ENCODE measurements at places on chromosomes 4 and X.

GRCh38 chr4:20528508-20528907 lies 171.8 kb upstream of the PACRGL start:
- DNase-seq, result no peak

DNA sequence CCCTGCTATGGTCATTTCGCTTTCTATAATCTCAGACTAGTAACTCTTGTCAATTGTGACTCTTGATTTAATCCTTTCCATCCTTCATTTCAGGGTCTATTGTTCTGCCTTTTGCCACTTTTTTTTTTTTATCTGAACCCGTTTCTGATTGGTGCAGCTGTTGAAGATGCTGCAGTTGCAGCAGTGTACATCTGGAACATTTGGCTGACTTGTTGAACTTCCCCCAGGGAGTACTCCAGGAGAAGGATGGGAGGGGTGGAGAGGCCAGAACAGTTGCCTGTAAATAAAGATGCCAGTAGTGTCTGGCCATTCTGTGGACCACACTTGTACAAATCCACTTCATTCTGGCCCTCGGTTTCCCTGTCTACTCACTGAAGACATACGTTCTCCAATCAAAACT lies 1.0 kb upstream of the EDA start:
- DNase-seq, result no peak

GRCh38 chr4:81740487-81740886 lies 268.8 kb upstream of the RASGEF1B start:
- no peak for DNase-seq

DNA sequence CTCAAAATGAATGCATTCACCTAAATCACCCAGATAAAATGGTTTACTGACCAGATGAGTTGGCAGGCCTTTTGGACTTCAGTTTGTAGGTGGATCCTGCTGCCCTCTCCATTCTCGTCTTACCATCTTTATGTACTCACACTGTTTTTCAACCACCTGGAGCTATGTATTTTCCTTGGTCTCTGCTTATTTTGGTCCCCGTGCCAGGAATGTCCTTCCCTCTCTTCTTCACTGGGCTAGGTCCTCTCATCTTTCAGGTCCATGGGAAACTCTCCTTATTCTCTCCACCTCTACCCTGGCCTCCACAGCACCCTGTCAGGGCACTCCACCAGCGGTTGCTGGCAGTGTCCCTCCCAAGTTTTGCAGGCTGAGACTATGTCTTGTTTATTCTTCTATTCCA lies 2.6 kb downstream of the GPRIN3 start:
- no peak for DNase-seq

DNA sequence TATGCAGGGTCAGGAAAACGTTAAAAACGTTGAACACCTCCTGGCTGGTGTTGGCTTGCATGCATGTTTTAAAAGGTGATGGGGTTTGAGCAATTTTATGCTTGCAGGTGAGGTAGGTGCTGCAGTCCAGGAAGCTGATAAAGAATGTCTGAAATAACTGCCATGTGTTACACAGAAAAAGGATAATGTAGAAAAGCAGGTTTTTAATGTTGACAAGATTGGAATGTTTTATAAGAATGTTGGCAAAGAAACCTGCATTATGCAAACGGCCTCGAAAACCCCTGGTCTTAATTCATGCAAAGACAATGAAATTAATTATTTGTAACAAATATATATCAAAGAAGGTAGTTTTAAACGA lies 723.7 kb upstream of the AGA start:
- DNase-seq, result no peak

DNA sequence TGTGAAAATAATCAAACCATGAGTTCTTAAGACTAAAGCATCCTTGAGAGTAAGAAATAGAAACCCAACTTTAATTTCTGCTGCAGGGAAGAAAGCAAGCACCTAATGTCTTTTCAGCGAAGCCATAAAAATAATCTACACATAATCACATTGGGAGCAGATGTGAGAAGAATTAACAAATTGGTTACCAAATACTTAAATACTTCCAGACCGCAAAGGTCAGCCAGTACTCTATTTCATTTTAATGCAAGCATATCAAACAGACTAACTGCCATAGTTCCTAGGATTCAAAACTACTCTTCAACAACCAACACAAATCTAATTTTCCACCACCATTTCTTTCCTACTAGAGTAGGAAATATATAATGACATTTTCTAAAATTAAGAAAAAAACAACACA lies 144.8 kb upstream of the SLIT2 start:
- DNase-seq, result no peak

- DNase-seq, result no peak
Observed at GRCh38 chrX:41502004-41502403, 54.9 kb downstream of the NYX start.

GRCh38 chr4:175054980-175055379 lies 136.8 kb downstream of the ADAM29 start:
- no peak for DNase-seq

DNA sequence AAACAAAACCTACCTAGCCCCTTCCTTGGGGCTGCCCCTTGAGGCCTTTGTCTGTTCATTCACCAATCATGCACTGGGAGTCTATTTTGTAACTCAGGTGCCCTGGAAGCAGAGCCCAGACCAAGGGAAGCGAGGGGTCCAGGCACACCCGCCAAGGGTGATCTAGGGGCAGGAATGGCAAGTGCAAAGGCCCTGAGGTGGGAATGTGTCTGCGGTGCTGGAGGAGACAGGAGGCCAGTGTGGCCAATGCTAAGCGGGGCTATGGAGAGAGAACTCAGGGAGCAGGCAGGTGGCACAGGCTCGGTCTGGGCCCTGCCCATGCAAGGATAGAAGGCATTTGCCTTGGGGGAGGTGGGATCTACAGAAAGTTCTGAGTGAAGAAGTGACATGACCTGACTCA lies 3.5 kb upstream of the SH3BP2 start:
- DNase-seq, result no peak

DNA sequence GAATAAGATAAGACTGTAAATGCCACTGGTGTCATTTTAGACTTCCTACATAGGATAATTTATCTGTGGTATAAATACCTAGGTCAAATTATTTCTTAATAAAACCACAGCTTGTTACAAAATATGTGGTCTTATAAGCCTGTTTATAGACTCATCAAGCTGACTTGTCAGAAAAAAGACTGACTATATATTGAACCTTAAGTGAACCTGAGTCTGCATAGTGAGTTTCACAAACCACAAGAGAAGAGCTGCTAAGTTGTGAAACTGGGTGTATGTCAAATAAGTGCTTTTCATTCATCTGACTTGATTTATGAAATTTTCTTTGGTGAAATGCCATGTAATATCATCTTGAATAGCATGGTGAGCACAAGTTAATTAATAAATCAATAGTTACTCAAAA lies 48.4 kb upstream of the TMPRSS11A start:
- DNase-seq, result no peak

Data from activated CD4-positive, alpha-beta T cell treated with anti-CD3 and anti-CD28 coated beads, Interleukin-2, amount 50 U/mL, for 24 hours (primary cell).